RWPE1 (cell line): ENCODE measurements at places on chromosomes 2 and 18.

DNA sequence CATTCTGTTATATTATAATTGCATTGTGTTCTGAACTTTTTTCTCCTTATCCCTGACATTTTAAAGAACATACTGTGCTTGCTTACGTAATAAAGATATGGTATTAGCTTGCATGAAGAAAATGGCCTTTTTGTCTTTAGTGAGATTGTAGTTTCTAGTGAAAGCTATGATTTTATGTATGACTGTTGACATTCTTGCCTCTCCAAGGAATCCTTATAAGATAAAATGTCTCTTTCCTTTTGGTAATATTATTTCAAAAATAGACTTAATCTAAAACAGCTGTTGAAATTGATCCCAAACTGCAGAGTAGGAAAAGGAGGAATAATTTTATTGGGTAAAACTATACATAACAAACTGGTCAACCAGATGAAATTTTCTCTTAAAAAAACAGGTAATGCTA lies 40.8 kb upstream of the CCDC102B start:
- no peak for DNase-seq

- DNase-seq: no peak
Observed at GRCh38 chr2:237315829-237316225, 98.1 kb downstream of the COL6A3 start.

DNA sequence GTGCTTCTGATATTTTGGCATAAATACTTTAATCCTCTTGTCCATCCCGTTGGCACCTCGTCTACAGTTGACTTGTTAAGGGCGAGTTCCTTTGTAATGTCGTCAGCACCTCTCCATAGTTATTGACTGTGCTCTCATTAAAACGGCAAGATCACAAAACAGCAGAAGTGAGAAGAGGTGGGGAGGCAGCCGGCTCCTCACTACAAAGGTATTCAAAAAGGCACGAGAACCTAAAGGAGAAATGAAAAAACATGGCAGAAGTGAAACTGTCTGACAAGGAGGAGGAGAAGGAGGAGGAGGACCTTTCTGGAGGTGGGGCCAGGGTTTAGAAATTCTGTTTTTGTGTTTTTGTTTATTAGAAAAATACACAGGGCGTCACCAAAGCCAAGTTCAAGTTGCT lies 235.6 kb downstream of the BCL11A start:
- no peak for DNase-seq

DNA sequence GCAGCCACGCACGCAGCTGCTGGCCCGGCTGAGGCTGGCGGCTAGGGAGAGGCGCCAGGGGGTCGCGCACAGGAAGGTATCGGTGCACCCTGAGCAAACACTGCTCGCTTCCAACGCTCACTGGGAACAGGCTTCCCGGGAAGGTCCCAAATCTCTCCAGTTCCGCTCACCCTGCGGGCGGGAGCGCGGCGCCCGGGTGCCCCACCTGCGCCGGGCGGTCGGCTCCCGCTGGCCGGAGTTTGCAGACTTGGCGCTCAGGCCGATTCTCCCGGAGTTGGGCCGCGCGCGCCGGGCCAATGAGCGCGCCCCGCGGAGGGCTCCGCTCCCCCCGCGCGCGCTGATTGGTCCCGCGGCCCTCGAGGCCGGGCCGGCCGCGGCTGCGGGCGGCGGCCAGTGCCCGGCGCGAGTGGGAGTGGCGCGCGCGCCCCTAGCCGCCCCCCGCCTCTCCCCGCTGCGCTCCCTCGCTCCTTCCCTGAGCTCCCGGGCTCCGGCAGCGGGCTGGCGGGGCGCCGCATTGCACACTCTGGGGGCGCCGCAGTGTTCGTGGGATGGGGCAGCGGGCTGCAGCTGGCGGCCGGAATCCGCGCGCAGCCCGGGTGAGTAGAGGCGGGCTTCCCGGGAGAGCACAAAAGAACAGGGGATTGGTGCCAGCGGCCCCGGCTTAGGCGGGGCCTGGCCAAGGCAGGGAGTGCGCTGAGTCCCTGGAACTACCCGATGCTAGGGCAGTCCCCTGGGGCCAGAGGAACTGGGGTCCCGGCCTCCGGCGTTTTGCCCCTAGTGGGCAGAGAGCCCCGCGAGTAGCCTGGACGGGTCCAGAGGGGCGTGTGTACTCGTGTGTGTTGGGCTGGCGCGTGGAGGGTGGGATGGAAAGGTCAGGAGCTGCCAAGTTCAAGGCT lies at the start of gene LYPD6:
Gene LYPD6, plus strand, starts transcription at position 461 of the 896 bp plus-strand sequence. CDS start 107,122 bp downstream, outside the sequence.
- peak; percentile 87 for DNase-seq

DNA sequence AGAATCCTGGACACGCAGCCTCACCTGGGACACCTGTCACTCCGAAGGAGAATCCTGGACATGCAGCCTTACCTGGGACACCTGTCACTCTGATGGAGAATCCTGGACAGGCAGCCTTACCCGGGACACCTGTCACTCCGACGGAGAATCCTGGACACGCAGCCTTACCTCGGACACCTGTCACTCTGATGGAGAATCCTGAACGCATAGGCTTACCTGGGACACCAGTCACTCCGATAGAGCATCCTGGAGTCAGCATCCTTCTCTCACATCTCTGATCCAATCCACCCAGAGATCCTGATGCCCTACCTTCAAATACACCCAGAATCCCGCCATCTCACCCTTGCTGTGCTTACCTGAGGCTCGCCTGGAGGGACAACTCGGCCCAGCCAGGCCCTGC lies 154.9 kb downstream of the NDUFA10 start:
- DNase-seq: no peak

DNA sequence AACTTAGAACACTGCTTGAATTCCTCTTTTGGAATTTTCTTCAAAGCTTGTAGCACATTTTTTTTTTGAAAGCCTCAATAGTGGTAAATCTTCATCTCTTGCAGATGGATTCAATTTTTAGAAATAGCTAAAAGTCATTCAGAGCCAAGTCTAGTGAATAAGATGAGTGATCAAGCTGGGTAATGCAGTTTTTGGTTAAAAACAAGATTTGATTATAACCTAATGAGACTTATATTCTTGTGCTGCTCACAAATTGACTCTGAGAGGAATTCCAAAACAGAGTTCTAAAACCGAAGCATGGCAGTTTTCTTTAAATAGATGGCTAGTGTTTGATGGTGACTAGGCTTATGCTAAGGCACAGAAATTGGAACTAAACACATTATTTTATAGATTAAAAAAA lies 2072.6 kb upstream of the CELF4 start:
- DNase-seq: no peak
